ENCODE measurements at places on chromosomes 4 and X.
A peak's percentile ranks its signal among the peaks of the same experiment; 100 is the strongest.

DNA sequence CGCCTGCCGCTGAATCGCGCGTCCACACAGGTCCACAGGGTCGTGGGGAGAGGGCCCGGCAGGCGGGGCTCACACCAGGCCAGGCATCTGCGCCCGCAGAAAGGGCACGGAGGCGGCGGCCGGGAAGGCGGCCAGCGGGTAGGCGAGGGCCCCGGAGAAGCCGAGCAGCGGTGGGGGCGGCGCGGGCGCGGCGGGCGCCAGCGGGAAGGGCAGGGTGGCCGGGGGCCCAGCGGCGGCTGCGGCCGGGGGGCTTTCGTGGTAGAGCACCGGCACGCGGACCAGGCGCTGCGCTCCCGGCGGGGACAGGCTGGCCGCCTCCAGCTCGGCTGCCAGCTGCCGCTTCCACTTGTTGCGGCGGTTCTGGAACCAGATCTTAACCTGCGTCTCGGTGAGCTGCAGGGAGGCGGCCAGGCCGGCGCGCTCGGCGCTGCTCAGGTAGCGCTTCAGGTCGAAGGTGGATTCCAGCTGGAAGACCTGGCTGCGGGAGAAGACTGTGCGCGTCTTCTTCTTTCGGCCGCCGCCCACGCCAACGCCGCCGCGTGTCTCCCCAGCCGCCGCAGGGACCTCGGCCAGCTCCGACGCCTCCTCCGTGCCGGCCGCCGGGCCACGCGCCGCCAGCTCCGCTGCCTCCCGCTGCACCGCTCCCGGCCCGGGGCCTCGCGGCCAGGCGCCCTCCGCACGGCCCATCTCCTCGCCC is 3.9 kb downstream of the HMX1 start:
- DNase-seq, result no peak

- peak; percentile 60 for DNase-seq
Observed at GRCh38 chr4:702618-703048, 3.0 kb upstream of the PCGF3 start.

DNA sequence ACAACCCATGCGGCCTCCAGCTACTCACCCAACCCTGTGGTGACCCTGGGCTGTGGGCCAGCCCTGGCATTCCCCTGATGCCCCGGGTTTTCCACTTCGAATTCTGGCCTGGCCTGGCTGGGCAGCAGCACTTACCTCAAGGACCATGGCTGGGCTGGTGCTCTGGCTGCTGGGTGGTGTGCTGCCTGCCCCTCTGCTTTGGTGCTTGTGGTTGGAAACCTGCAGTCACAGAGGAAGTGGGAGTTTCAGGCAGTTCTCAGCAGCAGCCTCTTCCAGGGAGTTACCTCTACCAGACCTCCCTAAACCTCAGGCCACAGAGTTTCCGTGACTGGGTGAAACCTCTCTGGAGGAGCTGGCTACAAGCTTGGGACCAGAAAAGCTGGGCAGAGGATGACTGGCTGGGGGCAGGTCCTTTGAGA is at the start of gene CXCR3:
Gene CXCR3, minus strand, starts transcription at position 209 of the 419 bp plus-strand sequence. Its CDS starts 62 bp downstream, at position 147.
- no peak for DNase-seq

- DNase-seq, result no peak
Observed at GRCh38 chr4:181966104-181966551, 277.1 kb upstream of the TENM3 start.

DNA sequence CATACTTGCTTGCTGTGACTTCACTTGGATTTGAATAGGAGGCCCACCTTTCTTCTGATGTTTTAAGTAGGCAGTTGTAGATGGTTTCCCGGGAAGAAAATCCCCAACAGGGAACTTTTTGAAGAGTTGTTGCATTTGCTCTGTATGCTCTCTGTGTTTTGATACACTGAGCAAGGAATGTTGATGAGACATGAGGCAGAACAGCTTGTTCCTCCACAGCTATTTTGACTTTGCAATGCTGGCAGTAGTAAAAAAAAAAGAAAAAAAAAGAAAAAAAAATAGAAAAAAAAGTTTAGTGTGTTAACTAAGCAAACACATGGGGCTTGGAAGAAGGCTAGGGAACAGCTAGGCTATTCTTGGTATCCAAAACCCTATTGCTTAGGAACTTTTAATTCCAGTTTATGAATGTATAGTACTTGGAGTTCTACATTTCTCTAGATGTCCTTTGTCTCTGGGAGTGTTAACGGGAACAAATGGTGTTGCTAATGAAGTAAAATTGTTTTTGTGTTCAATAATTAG is 23.4 kb upstream of the PAQR3 start:
- DNase-seq, result no peak

DNA sequence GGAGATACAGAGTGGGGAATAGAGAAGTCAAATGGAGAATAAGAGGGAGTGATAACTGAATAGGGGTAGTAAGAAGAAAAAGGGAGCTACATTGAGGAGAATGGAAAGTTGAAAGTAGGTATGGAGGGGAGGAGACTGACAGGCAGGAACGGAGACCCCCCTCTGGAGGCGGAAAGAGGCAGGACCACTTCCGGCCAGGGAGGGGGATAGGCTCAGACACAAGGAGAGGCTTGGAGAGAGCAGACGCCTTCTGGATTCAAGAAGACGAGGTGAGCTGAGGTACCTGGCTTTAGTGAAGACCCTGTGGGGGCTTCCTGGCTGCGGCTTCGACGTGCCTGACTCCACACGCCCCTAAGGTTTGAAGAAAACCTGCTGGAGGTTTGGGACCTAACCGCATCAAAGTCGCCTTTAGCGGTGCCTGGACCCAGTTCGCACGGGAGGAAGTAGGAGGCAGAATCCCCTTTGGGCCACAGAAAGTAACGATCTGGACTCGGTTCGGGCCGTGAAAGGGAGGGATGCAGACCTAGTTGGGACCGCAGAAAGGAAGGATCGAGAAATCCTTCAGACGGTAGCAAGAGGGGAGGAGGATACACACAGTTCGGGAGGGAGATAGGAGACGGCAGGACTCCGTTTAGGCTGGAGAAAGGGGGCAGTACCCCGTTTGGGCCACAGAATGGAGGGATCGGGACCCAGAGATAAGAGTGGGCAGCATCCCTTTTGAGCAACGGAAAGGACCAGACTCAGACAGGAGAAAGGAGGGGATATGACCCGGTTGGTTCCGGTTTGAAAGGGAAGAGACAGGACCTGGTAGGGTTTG is at the start of gene TRO:
Gene TRO, plus strand, starts transcription at position 215 of the 817 bp plus-strand sequence. CDS start 1,423 bp downstream, outside the sequence.
- peak; percentile 16 for DNase-seq

DNA sequence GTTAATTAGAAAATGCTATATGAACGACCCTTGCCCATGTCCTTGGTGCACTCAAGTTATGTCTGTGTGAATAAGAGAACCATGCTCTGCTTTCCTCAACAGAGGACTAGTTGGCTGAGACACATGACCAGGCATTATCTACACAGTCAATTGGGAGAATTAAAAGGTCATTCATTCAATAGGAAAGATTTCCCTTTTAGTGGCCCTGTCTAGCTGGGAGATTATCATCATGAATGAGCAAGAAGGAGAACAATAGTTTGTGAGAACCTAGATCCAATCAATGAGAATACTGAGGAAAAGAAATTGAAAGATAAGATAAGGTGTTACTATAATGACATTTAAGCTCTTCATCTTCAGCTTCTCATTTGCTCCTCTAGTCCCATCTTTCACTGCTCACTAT is 1033.4 kb upstream of the LCORL start:
- DNase-seq, result no peak

GRCh38 chrX:37958525-37959211 is 47.7 kb upstream of the SYTL5 start:
- no peak for DNase-seq

- DNase-seq, result no peak
Observed at GRCh38 chr4:152594057-152594456, 58.2 kb upstream of the FBXW7 start.

- DNase-seq, result no peak
Observed at GRCh38 chrX:139049465-139049864, 337.9 kb upstream of the FGF13 start.

GRCh38 chr4:712916-713632 is 7.4 kb downstream of the PCGF3 start:
- no peak for DNase-seq

GRCh38 chr4:137039370-137039769 is 492.9 kb downstream of the PCDH18 start:
- no peak for DNase-seq

DNA sequence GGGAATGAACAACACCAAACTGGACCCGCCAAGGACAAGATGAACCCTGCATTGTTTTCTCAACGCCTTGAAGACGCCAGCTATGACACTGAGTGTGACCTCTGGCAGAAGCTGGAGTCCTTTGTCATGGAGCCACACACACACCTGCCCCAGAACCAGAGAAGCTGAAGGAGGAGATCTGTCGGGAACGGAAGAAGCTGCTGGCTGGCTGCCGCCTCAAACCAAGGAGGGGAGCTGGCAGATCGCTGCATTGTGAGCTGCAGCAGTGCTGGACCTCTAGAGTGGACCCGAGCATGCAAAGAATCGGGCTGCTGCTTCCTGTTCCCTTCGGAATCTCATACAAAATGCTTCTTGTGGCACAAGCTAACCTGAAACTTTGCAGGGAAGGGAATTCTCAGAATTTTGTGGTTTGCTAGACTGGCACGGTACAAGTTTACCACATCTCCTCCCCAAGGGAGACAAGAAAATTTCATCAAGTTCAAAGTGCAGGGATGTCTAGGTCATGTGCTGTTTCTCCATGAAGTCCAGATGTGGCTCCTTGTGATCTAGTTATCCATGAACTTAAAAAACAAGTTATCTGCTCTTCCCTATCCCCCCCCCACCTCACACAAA is 23.4 kb upstream of the GLRB start:
- DNase-seq, result no peak

- no peak for DNase-seq
Observed at GRCh38 chr4:153248641-153249198, 44.5 kb downstream of the TRIM2 start.

DNA sequence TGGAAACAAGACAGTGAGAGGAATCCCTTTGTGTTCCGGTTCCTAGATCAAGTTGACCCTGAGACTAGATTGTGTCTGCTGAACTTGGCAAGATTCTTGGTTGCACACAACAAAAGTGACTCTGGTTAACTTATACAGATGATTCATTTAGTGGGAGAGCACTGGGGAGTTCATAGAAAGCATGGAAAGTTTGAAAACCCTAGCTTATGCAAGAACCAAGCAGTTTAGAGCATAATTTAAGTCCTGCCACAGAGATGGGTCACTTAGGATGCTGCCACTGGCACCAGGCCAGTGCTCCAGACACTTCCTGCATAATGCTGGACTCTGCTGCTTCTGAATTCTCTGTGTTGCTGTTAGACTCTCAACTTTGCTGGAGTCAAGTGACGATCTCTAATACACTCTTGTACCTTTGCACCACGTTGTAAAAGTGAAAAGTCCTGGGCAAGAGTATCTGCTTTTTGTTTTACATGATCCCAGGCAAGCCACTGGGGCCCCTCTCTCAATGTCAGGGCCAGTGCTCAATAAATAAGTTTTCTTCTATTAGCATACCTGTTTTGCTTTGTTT is 12.7 kb upstream of the DCUN1D4 start:
- DNase-seq, result no peak

DNA sequence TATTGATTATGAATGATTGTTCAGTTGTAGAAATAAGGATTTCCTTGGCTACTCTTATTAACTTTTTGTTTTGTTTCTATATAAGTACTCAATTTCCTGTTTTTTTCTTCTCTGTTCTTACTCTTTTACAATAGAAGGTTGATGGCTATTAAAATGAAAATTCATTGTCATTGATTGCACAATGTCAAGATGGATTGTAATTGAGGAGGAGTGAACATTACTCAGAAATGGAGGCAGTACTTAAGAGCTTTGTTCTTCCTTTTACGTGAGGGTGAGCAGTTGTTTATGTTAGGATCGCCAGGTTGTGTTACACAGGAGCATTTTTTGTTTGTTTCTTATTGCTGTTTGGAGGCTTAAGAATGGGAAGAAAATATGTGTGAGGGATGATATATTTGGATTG is 2062.4 kb downstream of the ARAP2 start:
- no peak for DNase-seq

GRCh38 chr4:48334236-48334635 is 7.1 kb upstream of the SLAIN2 start:
- no peak for DNase-seq

- DNase-seq, result no peak
Observed at GRCh38 chr4:148094149-148094548, 348.1 kb downstream of the NR3C2 start.

GRCh38 chr4:17276776-17277175 is 235.1 kb downstream of the QDPR start:
- no peak for DNase-seq

DNA sequence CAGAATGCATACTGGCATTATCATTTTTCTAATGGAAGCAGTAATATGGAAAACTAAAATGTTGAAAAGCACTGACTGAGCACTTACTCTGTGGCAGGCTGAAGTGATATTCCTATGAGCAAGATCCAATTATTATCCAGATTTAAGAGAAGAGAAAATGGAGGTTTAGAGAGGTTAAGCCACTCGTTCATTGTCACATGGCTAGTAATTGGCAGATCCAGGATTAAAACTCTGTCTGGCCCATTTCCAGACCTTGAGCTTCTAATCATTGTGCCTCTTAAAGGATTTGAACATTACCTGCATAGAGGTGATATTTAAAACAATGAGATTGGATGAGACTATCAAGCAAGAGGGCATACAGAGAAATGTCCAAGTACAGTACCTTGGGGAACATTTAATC is 80.6 kb downstream of the MFAP3L start:
- DNase-seq, result no peak

DNA sequence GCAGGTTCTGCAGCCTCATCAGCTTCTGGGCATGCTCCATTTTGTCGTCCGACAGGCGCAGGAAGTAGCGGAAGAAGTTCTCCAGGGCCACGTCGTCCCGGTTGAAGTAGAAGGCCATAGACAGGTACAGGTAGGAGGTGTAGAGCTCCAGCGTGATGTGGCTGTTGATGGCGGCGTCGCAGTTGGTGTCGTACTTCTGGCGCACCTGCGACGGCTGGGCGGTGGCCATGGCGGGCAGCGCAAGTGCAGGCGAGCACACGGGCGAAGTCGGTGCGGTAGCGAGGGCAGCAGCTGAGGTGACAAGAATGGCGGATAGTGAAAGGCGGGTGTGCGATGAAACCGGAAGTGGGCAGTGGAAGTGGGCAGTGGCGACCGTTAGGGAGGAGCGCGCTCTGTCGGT is at the start of gene FTHL17:
Gene FTHL17, minus strand, starts transcription at position 317 of the 400 bp plus-strand sequence. Its CDS starts 88 bp downstream, at position 229.
- no peak for DNase-seq

All from erythroblast (primary cell).